ENCODE measurements at places on chromosomes 5 and 9.

- no peak for DNase-seq
Measured at GRCh38 chr5:85671223-85671970, 946.3 kb upstream of the COX7C start.

GRCh38 chr5:165714598-165714997 is 2209.2 kb downstream of the MAT2B start:
- no peak for DNase-seq

- no peak for DNase-seq
Measured at GRCh38 chr9:79719021-79719420, 147.3 kb downstream of the TLE4 start.

- DNase-seq, result no peak
Measured at GRCh38 chr9:93808115-93809029, 146.8 kb downstream of the BARX1 start.

Data from activated naive CD4-positive, alpha-beta T cell treated with anti-CD3 and anti-CD28 coated beads for 36 hours (primary cell).